ENCODE measurements at places on chromosomes 12 and 14.

- DNase-seq: no peak
These were observed 183.4 kb downstream of the SLC25A21 start for GRCh38 chr14:36988989-36989388.

DNA sequence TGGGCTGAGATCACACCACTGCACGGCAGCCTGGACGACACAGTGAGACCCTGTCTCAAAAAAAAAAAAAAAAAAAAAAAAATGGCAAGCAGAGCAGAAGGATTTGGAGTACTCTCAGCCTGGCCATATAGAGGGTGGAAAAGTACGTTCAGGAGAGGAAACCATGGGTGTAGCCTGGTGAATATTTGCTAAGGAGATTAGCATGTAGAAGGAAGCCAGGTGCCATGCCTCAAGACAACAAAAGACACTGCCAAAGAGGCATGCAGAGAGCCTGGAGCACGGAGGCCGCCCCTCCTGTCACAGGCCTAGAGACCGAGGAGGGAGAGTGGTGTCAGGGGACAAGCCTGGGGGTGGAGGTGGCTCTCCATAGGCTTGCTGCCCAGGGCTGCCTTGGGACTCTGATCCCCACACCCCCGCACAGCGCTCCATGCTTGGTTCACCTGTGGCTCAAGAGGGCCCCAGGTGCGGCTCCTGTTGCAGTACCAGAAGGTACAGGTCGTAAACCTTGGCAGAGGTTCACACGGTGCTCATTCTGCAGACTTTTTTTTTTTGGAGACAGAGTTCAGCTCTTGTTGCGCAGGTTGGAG lies 27.9 kb upstream of the DEGS2 start:
- DNase-seq: no peak

DNA sequence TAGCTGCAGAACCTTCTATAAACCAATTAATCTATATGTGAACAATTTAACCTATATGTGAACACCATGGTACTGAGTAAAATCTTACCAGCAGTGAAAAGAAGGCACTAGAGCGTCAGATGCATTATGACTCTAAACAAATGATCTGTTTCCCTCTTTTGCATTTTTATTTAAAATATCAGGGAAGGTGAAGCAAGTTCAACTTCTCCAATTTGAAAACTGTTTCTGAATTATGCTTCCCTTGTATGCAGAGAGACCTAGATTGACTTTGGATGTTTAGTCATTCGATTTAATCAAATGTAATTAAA lies 80.9 kb downstream of the DAD1 start:
- DNase-seq: no peak

GRCh38 chr12:3034067-3034750 lies 43.0 kb upstream of the TSPAN9 start:
- DNase-seq: peak; percentile 75

GRCh38 chr12:114995891-114996290 lies 311.9 kb upstream of the TBX3 start:
- no peak for DNase-seq

- DNase-seq: no peak
These were observed 16.8 kb downstream of the PLXNC1 start for GRCh38 chr12:94165138-94165537.

- no peak for DNase-seq
These were observed 46.5 kb downstream of the ST8SIA1 start for GRCh38 chr12:22287776-22288621.

- DNase-seq: no peak
These were observed 66.1 kb downstream of the C14orf132 start for GRCh38 chr14:96105089-96105925.

DNA sequence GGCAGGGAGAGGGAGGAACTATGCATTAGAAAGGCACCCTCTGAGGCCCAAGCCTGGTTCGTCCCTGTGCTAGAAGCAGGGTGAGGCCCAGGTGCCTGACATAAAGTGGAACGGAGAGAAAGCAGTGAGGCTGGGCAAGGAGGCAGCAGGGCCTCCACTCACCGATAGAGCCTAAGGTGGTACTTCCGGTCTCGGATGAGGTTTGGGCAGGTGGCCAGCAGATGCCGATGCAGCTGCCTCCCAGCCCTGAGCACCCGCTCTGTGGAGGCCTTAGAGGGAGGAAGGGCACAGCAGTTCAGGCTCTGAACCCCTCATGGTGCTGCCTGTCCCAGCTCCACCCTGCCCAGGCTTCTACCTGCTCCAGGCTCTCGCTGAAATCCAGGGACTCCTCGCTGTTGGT lies 7.1 kb downstream of the RAPGEF3 start:
- no peak for DNase-seq

DNA sequence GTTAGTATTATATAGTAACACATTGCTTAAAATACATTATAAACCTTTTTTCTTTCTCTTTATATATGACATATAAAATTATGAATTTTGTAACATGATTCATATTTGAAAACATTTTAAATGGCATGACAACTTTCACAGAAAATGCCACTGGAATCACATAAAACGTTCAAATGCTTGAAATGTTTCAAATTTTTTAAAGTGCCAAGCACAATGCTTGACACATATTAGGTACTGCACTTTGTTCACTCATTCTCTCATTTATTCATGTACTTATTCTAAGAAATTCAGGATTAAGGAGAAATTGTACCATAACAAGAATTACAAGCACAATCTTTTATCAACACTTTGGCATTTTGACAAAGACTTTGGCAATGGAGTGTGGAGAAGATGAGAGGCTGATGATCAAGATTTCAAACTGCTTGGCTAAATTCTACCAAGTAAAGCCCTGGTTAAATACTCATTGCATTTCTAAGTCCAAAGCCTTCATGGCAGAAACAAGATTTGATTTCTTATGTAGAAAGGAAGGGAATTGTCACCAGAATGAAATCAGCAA lies 232.2 kb downstream of the C12orf50 start:
- DNase-seq: no peak

GRCh38 chr12:74370608-74371216 lies 166.9 kb upstream of the ATXN7L3B start:
- DNase-seq: no peak

DNA sequence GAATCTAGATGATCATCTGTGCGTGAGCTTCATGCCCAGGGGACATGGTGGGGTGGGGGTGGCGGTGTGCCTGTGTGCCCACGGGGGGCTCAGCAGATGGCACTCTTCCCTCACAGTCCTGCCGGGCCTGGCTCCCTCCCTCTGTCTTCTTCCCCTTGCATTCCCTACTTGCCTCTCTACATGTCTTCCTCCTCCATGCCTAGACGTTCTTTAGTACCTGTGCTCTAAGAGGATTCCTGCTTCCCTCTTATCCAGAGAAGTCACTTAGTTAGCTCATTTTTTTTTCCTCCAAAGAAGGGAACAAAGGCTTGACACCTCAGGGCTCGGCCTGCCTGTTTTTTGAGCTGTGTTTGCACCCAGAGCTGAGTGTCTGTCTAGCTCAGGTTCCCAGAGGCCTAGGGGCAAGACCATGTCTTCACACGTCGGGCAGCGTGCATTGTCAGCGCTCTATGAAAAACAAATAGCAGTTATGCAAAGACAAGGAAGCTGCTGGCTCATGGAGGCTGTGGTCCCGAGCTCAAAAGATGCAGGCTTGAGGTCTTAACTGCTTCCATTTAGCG lies 48.8 kb downstream of the NINJ2 start:
- peak; percentile 59 for DNase-seq

DNA sequence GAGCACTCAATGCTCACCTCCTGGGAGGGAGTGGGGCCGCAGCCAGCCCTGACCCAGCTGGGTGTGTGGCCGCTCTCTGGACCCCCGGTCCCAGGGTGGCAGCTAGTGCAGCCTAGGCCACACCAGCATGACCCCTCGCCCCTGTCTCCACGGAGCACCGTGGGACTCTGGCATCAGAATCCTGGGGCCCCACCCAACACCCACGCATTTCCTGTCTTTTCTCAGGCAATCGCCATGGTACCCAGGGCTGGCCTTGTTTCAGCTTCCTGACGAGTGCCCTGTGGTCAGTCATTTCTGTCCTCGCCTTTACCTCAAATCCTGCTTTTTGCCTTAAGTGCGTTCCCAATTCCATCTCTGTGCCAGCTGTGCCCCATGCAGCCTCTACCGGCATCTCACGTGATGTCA lies 15.9 kb downstream of the PACS2 start:
- DNase-seq: no peak

GRCh38 chr14:68966872-68967301 lies 12.2 kb downstream of the ACTN1 start:
- DNase-seq: no peak

GRCh38 chr12:90207799-90208198 lies 499.2 kb upstream of the ATP2B1 start:
- no peak for DNase-seq

- DNase-seq: no peak
These were observed 5.8 kb downstream of the NFE2 start for GRCh38 chr12:54294953-54295566.

GRCh38 chr12:132356691-132357622 lies 27.6 kb upstream of the GALNT9 start:
- DNase-seq: peak; percentile 76

- no peak for DNase-seq
These were observed 292.5 kb downstream of the ATP23 start for GRCh38 chr12:58233886-58234285.
